ENCODE measurements at places on chromosomes 12 and 14.

DNA sequence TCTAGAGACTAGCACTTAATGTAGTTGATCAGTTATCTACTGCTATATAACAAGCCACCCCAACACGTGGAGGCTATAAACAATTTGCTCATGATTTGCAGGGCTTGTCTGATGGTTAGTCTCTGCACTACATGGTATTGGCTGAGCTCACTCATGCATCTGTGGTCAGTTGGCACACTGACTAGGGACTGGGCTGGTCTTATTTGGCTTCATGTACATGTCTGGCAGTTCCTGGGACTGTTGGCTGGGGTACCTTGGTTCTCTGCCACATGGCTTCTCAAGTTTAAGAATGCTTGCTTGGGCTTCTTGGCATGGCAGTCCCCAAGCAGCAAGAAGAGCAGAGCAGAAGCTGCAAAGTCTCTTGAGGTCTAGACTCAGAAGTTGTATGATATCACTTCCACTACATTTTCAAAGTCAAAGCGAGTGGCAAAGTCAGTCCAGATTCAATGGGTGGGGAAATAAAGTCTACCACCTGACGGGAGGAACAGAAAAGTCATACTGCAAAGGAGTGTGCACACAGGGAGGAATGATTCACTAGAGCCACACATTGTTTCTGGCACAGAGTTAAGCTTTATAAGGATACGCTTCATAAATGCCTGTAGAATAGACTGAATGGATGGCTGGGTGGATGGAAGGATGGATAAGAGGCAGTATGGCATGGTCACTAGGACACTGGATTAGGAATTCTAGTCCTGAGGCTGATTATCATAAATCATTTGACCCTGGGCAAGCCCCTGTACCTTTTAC lies 44.8 kb upstream of the PTHLH start:
- no peak for DNase-seq

DNA sequence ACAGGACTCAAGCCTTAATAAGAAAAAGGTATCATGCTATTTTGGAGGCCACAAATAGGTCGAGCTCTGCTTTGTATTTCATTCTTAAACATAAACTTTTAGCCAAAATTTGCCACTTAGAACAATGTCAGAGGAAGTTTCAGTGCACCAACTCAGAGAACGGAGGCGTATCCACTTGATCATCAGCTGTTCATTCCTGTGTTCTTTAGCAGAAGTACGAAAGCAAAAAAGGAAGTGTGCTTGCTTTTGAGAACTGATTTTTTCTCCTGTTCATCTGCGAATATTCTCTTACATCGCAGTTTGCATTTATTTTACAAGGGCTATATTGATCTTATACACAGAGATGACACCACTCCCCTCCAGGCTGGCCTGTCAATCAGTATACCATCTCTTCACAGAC lies 188.6 kb upstream of the SOX5 start:
- DNase-seq, result no peak

- no peak for DNase-seq
Measured at GRCh38 chr12:42145552-42146215, 1.0 kb upstream of the GXYLT1 start.

DNA sequence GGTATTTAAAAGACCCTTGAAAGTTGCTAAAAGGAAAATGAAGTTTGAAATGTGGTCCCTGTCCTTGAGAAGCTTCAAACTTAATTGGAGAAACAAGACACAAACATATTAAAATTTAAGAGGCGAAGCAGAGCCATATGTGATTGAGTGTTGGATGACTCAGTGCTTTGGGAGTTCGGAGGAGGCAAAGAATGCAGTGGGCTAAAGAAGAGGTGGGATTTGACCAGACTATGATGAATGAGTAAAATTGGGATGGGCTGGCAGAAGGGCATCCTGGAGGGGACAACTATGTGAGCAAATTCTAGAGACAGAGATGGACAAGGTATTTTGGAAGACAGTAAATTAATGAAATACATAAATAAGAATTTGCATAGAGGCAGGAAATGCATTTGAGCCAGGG lies 358.6 kb downstream of the EGLN3 start:
- no peak for DNase-seq

DNA sequence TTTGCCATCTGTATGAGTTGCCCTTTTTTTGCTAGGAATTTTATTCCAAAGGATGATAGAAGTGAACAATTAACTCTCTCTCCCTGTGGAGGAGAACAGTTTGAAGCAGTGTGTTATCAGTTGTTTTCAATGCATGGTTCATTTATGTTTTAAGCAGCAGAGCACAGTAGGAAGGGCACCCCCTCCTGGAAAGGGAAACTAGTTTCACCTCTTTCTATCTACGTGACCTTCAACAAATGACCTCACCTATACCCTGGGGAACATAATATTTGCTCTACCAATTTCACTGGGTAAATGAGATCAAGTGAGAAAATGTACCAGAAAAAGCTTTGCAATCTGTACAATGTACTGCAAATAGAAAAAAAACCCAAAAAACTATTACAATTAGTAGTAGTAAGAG lies 5.4 kb upstream of the DCP1B start:
- DNase-seq, result no peak

DNA sequence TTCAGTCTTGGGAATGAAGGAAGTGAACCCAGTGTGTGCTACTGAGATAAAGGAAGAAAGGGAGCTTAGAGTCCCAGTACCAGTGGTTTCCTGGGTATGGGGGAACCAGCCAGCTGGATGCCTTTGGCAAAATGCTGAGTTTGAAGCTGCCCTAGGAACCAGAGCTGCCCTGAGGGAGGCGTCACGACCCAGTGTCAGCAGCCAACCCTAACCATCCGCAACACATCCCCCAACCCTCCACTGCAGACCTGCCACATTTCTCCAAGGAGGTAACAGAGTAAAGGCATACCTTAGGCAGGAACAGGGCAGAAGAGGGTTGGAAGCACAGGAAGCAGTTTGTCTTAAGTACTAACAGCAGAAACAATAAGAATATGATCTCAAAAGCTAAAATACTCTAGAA lies 28.6 kb downstream of the PRDM4 start:
- DNase-seq, result no peak

DNA sequence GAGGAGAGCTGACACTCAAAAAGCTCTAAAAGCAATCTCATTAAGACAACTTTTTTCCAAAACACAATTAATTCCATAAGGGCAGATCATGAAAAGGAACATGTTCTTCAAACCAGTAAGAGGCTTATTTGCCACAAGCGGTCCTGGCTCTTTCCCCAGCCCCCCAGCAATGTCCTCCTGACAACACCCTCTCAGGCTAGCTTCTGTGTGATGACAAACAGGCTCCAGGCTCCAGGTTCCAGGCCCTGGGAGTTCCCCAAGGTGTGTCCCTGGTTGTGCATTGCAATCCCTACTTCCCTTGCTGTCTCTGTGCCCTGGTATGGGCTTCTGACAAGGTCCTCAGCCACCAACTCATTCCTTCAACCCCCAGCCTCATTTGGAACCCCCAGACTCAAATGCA lies 8.9 kb downstream of the HVCN1 start:
- no peak for DNase-seq

GRCh38 chr14:23566778-23567185 lies 809 bp downstream of the AP1G2 start:
- peak; percentile 80 for DNase-seq

GRCh38 chr12:96258104-96258961 lies 64.2 kb downstream of the ELK3 start:
- DNase-seq, result peak; percentile 79

GRCh38 chr14:78834766-78835451 lies 664.7 kb downstream of the NRXN3 start:
- DNase-seq, result no peak

DNA sequence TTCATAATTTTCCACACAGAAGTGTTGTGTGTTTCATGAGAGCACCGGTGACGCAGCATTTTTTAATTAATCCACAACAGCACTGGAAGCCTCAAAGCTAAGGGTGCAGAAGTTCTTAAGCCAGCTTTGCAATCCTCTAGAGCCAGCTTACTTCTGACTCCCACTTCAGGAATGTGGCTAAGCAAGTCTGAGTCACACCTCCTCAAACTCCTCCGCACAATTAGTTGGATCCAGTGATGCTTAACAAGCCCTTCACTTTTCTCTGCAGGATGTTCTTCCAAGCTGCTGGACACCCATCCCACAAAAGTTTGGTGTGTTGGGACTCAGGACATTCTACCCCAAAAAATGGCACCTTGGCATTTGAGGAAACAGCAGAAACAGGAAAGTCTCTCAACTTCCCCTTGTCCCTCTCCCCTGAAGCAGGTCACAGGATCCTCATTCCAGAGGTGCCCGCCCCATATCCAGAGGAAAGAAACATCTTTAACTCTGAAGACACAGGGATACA lies 210.0 kb downstream of the PPM1H start:
- DNase-seq, result peak; percentile 58

DNA sequence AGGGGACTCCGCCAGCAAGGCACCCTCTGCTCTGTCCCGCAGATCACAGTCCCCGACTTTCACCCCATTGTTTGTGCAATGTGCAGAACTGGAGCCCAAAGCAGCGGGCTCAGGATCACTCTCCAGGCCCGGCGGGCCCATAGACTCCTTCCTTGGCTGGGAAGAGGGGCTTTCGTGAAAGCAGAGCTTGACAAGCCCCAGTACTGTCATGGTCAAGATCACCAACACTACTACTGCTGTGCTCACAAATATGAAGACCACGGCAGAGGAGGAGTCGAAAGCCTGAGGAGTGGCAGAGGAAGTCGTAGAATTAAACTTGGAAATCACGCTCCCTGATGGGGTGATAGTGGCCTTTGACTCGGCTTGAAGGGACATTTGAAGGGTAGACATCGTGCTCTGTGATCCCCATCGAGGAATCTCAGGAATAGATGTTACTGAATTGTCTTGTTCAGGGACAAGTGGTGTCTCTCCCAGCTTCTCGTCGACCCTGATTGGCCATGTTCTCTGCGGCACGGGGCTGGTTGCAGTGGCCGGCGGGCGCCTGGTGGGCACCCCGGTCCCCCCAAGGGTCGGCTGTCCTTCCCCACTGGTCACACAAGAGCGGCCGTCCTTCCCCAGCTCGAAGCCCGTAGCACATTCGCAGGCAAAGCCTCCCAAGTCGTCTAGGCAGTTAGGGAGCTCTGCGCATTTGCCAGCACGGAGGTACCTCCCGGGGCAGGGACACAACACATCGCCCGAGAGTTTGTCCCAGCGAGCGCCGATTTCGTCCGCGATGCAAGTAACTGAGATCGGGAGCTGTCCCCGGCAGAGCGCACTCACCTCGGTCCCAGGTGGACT lies 1.1 kb downstream of the CLEC14A start:
- DNase-seq, result no peak

DNA sequence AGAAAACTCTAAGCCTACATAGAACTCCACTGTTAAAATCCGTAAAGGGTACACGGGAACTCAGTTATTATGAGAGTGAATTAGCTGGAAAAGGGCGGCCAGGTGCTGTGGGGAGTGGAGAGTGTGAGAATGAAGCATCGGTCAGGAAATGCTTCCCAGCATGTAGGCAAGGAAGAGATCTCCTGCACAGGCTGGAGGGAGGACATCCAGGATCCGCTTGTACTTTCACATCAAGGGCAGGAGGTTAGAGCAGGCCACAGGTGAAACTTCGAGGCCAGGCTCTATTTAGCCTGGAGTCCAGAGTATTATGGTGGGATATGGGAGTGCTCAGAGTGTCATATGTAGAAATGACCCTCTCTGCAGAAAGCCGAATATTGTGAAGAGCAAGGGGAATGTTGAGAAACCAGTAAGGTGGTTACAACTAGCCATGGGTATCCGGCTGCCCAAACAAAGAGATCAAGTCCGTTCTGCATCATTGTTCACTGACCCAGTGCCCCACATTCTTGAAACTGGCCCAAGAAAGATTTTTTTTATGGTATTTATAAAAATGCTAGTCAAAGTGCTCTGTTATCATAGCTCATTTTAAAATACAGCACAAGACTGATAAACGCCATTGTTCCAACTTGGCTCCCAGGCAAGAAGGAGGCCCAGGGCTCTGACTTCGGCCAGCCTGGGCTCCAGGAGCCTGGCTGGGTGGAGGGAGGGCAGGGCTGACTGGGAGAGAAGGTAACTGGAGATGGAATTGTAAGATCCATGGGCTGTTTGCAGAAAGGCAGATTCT lies 79.4 kb upstream of the HIF1A start:
- no peak for DNase-seq

DNA sequence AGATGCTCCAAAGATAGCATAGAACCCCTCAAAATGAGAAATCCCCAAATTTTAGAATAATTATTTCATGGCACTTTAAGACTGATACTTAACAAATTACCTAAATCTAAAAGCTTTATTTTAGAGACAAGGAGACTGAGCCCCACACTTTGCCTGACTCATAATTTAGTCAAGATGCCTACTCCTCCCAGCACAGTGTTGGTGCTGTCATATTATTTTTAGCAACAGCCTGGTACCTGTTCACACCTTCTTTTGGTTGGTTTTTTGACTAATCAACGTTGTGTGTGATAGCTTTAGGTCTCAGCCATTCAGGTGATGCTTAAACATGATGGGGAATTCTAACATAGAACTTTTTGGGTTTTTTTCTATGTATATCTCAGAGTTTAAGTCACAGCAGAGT lies 120.2 kb downstream of the SEC23A start:
- no peak for DNase-seq

DNA sequence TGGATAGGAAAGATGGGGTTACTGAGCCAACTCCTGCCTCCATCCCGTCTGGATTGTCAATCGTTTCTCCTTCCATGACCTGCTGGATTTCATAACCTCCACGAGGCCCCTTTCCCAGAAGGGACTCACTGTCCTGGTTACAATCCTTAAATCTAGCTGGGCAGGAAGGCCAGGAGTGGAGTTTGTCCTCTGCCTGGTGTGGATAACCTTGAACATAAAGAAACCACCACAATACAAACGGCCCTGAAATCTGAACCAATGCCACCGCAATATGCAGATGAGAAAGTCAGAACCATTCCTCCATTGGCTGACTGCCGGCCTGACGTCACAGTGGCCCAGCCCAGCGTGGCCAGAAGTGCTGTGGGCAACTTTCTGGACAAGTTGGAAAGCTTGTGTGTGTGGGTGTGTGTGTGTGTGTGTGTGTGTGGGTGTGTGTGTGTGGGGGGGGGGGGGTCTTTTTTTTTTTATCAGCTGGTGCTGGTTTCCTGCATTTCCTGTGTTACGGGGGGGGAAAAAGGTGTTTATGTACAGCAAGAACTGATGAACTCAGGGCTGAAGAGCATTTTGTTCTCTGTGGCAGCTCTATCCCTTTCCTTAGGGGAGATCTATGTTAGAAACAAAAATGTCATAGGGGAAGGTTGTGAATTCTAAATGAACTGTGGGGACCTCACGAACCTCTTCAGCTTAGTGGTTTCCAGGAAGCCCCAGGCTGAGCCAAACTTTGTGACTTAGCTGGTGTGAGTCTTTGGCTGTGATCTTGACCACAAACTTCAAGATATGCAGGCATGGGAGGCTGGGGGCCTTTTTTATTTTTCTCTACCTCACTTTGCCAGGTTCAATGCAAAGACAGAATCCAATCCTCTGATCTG lies 81.6 kb upstream of the MED13L start:
- DNase-seq, result peak; percentile 96

- DNase-seq, result no peak
Measured at GRCh38 chr12:60162988-60163720, 567.3 kb downstream of the SLC16A7 start.

DNA sequence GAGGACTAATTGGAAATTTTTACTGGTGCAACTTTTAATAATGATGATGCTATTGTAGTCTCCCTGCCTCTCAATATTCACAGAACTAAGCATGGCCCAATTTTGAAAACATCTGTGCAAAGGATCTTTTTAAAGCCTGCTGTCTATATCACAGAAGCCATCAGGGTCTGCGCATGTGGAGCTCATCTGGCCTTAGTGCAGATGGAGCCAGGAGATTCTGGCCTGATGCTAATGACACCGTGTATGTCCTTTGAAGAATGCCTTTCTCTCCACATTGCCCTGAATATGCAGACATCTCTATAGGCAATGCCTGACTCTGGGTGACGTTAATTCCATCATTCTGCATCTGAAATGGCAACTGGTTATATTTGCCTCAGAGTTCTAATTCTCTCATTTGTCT lies 1205.9 kb downstream of the AACS start:
- no peak for DNase-seq

- DNase-seq, result no peak
Measured at GRCh38 chr12:111312016-111312415, 56.9 kb downstream of the PHETA1 start.

Measured in body of pancreas (tissue), 4 donors.